ENCODE measurements at places on chromosomes 12 and 14.
A peak's percentile ranks its signal among the peaks of the same experiment; 100 is the strongest.

DNA sequence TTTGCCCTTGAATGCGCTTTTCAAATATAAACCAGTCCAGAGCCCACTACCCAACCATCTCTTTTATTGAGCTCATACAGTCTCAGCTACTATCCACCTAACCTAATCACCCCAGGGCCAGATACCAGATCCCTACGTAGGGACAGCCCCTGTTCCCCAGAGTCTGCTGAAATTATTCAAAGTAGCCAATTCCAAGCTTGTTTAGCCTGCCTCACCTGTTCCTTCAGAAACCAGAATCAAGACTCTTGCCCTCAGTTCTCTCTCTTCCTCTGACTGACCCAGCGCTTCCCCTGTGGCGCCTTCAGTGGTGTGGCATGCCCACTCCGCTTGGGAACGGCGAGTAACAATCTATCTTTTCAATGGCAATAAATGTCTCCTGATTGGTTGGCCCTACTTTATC, 18.8 kb downstream of the BMAL2 start:
- no peak for DNase-seq

- no peak for DNase-seq
Observed at GRCh38 chr12:132161036-132161781, 17.0 kb downstream of the NOC4L start.

GRCh38 chr14:26319139-26319864, 278.5 kb downstream of the NOVA1 start:
- DNase-seq, result no peak

- no peak for DNase-seq
Observed at GRCh38 chr12:113748707-113749432, 217.3 kb downstream of the RBM19 start.

- DNase-seq, result no peak
Observed at GRCh38 chr12:66047411-66048021, 83.0 kb downstream of the LLPH start.

DNA sequence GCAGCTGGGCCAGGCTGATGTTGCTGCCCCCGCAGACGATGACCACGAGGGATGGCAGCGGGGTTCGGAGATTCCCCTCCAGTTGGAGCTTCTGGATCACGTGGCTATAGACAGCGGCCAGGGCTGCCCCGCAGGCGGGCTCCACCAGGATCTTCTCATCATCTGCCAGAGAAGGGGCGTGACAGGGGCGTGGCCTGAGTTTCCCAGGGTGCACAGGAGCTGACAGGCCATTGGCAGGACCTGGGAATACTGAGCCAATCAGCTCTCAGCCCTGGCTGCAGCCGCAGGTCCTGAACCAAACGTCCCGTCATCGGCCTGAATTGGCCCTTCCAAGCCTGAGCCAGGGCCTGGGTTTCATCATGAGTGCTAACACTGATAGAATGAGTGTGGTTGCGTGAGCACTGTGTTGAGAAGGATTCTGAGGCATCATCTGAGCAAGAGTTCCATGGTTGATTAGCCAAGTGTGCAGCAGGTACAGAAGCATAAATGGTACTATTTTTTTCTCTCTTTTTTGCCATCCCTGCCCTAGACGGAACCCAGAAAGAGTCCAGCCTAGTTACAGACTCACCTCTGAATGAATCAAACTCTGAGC, 10.6 kb downstream of the SDS start:
- no peak for DNase-seq

DNA sequence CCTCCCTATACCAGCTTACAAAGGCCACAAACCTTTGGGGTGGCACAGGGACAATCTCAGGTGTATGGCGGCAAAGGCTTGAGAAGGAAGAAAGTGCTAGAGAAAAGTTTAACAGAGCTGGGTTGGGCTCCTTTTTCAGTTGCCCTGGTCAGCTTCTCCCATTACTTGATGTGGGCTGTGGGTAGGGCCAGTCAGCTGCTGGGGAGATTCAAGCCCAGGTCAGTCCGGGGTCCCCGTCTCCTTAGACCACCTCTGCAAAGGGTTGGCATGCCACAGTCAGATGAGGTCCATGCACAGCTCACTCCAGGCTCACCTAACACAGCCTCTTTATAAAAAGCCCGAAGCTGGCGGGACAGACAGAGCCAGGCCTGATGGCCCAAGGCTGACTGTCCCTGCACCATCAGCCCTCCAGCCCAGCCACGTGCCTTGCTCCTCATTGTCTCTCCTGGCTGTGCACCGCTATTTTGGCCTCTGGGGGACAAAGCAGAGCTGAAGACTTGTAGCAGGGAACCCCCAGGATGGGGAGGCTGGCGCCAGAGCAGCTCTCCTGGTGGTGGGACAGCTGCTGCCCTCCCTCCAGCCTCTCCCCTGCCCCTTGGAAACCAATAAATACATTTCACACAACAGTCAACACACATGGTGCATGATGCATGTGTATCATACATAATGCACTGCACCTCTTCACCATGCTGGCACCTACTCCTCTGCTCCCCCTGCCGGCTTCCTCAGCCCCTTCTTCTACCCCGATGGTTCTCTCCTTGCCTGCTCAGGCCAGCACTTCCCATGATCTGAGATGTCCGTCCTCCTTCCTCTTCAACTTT, 61.7 kb upstream of the DDX11 start:
- DNase-seq, result no peak

- no peak for DNase-seq
Observed at GRCh38 chr12:85322715-85323114, 42.7 kb downstream of the ALX1 start.

DNA sequence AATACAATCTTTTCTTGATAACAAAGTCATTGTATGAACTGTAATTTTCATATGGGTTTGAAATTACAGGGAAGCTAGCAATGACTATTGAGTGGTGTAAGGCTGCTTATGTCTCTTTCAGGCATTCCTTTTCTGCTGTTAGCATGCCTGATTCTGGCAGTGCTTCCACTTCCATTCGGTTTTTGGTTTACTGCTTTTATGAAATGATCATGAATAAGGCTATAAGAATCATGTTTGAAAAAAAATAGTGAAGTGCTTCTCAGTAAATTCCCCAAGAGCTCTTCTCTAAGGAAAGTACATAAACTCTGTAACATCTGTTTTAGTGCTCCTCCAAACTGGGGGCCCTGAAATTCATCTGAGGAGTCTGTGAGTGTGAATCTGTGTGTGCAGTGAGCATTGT, 434.0 kb upstream of the RGS6 start:
- no peak for DNase-seq

DNA sequence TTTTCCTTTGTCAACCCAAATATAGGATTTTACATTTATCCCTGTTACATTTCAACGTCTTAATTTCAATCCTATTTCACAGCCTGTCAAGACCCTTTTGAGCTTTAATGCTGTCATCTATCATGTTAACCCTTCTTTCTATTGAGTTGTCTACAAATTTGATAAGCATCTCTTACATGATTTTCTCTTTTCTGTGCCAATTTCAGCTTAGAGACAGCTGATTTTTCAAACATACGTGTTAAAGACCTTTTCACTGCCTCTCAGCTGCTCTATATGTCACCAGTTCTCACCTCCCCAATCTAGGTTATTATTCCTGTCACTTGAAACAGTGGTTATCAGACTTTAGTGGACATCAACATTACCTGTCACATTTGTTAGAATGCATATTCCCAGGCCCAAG, 181.3 kb downstream of the GXYLT1 start:
- DNase-seq, result no peak

- DNase-seq, result no peak
Observed at GRCh38 chr12:45883187-45883586, 107.2 kb downstream of the SCAF11 start.

GRCh38 chr14:72709916-72710611, 183.8 kb downstream of the DPF3 start:
- DNase-seq, result no peak

- no peak for DNase-seq
Observed at GRCh38 chr14:100147691-100148464, 11.6 kb downstream of the DEGS2 start.

DNA sequence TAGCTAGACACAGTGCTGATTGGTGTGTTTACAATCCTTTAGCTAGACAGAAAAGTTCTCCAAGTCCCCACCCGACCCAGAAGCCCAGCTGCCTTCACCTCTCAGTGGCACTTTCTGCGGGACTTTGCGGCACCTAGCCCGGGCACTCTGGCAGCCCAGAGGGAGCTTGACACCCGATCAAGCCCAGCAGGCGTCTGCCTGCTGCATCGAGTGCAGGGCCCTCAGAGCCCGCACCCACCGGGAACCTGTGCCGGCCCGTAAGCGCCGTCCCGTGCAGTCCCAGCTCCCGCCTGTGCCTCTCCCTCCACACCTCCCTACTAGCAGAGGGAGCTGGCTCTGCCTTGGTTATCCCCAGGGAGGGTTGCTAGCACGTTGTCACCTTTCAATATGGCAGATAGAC, 631.0 kb upstream of the STXBP6 start:
- no peak for DNase-seq

GRCh38 chr14:71271166-71271945, 364.1 kb downstream of the PCNX1 start:
- DNase-seq, result no peak

DNA sequence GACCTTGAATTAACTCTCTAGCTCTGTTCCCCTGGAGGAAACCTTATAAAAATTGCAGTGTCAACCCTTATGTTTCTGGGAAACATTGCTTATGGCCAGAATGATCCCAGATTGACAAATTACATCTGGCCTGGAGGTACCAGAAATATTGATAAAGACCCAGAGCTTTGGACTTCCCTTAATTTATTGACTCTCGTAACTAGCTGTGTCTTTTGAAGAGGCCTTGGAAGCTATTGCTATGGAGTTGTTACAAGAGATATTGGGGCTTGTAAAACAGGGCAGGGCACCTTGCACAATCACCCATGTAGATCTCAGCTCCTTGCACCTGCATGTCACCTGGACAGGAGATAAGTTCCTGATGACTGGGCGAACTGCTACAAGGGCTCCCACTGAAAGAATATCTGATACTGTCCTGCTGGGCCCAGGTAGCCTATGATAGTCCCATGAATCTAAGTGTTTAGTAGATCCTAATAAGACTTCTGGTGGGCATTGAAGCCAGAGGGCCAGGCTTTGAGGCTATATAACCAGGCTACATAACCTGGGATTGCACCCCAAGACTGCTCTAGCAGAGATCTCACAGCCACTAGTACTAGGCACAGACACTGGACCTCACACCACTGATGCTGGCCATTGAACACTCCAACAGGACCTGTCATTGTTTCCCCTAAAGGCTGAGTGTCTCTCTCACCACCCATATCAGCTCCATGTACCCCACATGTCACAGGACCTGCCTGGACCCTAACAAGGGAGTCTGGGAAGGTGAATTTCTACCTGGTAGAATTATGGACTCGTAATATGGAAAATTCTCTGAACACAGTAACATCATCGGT, 135.7 kb upstream of the PWP1 start:
- no peak for DNase-seq

- peak; percentile 13 for DNase-seq
Observed at GRCh38 chr12:108730365-108731104, 783 bp downstream of the CORO1C start.

DNA sequence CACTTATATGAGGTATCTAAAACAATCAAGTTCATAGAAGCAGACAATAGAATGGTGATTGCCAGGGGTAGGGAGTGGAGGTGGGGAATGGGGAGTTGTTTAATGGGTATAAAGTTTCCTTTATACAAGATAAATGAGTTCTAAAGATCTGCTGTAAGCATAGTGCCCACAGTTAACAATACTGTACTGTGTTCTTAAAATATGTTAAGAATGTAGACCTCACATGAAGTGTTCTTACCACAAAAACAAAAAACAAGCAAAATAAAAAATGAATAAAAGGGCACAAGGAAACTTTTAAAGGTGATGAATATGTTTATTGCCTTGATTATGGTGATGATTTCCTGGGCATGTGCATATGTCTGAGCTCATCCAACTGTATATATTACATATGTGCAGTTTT, 211.8 kb downstream of the MSRB3 start:
- DNase-seq, result no peak

DNA sequence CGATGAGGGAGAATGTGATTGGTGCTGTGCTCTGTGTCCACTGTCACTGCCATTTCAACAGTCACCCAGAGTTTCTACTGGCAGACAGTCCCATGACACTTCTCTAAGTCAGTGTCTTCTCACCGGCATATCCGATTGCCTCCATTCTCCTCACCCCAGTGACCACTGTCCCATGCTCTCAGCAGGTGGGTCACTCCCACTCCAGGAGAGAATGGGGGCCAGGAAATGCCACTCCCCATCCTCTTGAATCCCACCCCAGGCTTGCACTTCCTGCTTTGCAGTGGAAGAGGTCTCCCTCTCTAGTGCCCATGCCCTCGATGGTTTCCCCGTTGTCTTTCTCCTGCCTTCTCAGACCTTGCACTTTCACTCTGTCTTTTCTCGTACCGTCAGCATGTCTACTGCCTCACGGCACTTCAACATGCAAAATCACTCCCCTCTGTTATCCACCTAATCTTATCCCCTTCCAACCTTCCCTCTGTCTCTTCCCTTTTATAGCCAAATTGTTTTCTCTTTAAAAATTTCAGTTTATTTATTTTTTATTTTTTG, 2.2 kb upstream of the EP400 start:
- DNase-seq, result no peak

- no peak for DNase-seq
Observed at GRCh38 chr12:89470741-89471509, 53.7 kb downstream of the GALNT4 start.

DNA sequence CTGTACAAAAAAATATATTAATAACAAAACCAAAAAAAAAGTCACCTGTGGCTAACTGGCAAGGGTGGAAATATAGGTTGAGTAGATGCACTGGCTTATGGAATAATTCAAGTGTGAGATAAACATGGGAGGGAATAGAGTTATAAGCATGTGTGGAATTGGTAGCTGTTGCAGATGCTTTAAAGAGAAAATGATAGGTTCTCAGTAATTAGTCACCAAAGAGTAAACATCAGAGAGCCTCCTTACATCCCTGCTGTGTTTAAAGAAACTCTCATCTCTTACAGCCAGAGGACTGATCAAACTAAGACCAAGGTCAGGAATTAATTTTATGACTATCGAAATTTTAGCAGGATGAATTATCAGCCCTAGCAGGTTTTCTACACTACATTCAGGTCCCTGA, 70.5 kb downstream of the EGLN3 start:
- DNase-seq, result no peak

DNA sequence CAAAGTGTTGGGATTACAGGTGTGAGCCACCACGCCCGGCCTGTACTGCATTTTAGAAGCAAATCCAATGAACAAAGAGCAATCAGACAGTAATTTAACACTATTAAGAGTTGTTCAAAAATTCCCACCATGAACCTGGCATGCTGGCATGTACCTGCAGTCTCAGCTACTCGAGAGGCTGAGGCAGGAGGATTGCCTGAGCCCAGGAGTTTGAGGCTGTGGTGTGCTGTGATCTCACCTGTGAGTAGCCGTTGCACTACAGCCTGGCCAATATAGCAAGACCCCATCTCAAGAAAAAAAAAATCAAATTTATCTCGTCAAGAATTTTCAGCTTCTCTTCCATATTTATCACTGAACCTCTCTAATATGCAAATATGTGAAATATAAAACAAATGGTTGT, 39.7 kb upstream of the KICS2 start:
- DNase-seq, result no peak
